ENCODE measurements at places on chromosomes 3 and 15.

- DNase-seq, result no peak
These were observed 42.1 kb downstream of the DGKG start for GRCh38 chr3:186319945-186320344.

GRCh38 chr3:20696388-20697150, 510.6 kb upstream of the SGO1 start:
- DNase-seq, result no peak

DNA sequence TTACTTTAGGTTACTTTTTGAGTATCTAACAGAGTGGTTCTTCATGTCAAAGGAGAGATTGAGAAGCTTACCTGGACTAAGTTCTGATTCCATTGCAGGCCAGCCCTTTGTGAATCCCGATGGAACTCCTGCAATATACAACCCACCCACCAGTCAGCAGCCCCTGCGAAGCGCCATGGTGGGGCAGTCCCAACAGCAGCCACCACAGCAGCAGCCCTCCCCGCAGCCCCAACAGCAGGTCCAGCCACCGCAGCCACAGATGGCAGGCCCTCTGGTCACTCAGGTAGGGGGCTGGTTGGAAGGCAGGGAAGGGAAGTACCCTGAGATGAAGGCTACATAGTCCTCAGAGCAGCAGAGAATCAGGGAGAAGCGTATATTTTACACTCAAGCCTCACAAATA, 97.8 kb downstream of the ARPP21 start:
- DNase-seq, result no peak

GRCh38 chr15:94327356-94327936, 96.1 kb downstream of the MCTP2 start:
- DNase-seq, result peak; percentile 58

DNA sequence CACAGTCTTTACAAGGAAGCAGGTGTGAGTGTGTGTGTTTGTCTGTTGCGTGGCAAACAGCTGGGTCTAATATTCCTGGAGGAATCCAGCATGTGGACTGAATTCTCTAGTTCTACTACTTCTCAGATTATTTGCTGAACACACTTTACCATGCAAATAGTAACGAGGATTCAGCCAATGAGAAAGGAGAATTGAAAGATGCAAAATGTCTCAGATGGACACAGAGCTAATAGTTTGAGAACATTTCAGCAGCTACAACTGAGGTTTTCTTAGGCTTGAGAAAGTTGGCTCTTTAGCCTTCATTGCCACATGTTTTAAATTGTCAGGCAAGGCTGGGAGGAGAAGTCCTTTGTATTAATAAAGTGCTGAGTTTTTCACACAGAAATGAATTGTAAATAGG, 568.0 kb upstream of the MDFIC2 start:
- DNase-seq, result no peak

DNA sequence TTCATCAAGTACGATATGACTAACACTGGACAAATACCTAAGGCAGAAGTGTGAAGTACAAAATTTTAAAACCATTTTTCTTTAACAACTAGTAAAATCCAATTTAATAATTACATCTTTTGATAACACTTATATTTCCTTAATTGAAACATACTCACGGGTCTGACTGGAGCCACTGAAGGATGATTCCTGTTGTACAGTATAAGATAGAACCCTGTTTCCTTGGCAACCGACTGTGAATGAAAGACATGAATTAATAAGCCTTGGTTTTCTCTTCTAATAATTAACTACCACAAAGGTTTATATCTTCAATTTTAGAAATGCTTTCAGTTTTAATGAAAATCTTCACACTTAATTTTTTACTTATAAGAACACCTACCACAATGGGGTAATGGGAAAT, 19.4 kb downstream of the DHX36 start:
- DNase-seq, result no peak

GRCh38 chr3:46959161-46959511, 17.4 kb downstream of the CCDC12 start:
- DNase-seq, result no peak
